HCT116 (cell line): ENCODE measurements at places on chromosomes 7 and 10. TPM values are rescaled to one million over a fixed set of nuclear protein-coding genes. Genes with fewer than 3 reads are reported as not detected.
A peak's percentile ranks its signal among the peaks of the same experiment; 100 is the strongest.

Gene PRF1
- total RNA-seq, result 6.4 TPM

Gene C7orf25
- total RNA-seq, result 5.3 TPM

DNA sequence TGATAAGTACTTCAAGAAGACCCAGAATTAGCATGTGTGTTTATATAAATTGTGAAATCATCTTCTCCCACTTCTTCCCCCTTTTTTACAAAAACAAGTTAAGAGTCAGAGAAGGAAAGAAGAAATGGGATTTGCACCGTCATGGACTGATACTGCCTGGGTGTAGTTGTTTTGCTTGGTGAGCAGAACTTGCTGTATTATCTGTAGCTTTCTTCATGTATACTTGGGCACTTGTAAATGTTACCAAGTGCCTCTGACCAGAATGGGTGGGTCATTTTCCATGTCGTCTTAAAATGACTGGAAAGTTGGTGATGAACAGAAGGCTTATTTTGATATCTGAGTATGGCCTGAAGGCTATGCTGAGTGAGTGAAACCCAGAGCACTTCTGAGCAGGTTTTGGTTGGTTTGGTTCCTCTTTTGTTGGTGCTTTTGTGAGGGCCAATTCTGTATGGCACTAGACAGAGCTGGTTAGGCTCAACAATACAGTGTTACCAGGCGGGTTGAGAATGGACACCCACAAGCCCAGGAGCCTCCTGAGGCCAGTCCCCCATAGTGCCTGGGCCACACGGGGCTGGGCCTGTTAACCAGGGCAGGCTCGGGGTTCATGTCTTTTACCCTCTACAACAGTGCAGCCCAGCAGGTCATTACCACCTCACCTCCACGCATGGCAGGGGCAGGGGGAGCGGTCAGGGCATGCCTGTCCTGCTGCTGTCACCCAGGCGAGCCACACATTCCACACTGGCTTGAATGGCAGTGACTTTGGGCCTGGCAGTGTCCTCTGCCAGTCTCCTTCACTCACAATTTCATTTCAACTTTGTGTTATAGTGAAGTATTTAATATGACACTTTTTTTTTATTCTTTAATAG lies 115.1 kb downstream of the CCNY start:
- H3K36me3 ChIP-seq, result no peaks in the 10 kb centered on the region
- no peak overlapping the region for H3K27ac ChIP-seq
- no peaks in the 10 kb centered on the region for H3K27me3 ChIP-seq
- peaks cover 25% of the 10 kb centered on the region for H3K4me1 ChIP-seq

- peak; percentile 50 for DNase-seq
- no peaks in the 10 kb centered on the region for H3K4me1 ChIP-seq
- no peak overlapping the region for H3K27ac ChIP-seq
- H3K36me3 ChIP-seq, result no peaks in the 10 kb centered on the region
Observed at GRCh38 chr7:19442016-19442785, 266.6 kb downstream of the POLR1F start.

DNA sequence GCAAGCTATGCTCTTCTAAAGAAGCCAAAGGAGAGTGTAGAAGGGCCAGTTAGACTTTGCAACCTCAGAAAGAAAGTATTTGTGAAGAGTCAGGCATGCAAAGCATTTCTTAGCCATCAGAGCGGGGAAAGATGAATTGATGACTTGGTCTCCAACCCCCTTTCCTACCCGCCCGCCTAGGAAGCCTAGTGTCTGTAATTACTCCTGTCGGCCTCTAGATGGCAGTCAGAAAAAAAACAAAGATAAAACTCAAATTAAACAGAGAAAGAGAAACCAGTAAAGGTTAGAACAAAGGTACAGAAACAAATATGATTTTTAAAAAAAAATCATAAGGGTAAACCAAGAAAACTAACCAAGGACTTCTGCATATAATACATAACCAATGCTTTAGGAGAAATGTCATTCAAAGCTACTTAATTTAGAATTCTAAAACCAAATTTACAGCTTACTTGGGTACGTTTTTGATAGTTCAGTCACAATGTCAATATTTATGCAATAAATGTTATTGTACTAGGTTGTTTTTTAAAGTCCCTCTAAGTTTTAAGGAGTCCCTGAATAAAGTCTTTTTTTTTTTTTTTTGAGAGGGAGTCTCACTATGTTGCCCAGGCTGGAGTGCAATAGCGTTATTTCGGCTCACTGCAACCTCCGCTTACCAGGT lies 97.6 kb downstream of the LYZL1 start:
- no peaks in the 10 kb centered on the region for H3K4me1 ChIP-seq
- no peak overlapping the region for H3K27ac ChIP-seq
- no peaks in the 10 kb centered on the region for H3K27me3 ChIP-seq
- no peak for DNase-seq
- no peaks in the 10 kb centered on the region for H3K36me3 ChIP-seq

GRCh38 chr10:122721111-122721510 lies 21.5 kb upstream of the C10orf120 start:
- no peaks in the 10 kb centered on the region for H3K4me1 ChIP-seq
- H3K36me3 ChIP-seq, result no peaks in the 10 kb centered on the region
- peaks cover 76% of the 10 kb centered on the region for H3K27me3 ChIP-seq
- H3K27ac ChIP-seq, result no peak overlapping the region
